ENCODE measurements at places on chromosomes 5 and 9.

DNA sequence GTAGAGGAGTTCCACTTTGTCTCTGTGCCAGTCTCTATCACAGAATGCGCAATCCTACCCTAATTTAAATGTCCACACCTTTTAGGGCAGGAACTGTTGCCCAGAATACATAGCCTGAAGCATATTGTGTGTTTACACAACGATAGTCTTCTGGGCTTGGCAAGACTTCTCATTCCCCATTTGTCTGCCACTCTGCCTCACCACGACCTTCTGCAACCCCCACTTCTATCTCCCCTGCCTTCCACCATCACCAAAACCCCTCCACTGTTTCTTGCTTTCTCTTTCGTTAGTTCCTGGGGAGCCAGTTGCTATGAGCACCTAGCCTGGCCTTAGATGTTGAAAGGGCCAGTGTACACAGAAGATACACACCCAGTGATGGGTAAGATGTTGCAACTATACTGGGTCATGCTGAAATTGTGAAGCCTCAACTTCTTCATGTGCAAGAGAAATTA is 883 bp upstream of the RNF145 start:
- DNase-seq = no peak

GRCh38 chr9:18184401-18184800 is 289.6 kb upstream of the ADAMTSL1 start:
- DNase-seq = no peak

- no peak for DNase-seq
Observed at GRCh38 chr9:370086-370485, 155.4 kb downstream of the DOCK8 start.

DNA sequence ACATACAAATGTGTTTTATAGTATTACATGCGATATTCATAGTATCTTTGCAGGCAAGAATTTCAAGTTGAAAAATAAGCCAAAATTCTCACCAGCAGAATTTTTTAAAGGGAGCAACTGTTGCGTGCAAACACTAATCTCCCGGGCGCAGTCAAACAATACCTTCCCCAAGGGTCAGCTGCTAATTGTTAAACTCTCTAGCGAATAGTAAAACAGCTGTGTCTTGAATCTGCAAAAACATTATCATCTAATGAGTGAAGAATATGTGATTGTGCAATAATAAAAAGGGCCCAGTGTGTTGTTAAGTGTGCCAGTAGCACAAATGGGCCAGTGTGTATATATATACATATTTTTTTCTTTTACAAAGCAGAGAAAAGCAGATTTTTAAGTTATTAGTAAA is 131.4 kb downstream of the CCDC192 start:
- DNase-seq = no peak

GRCh38 chr5:169652057-169652456 is 15.0 kb downstream of the DOCK2 start:
- no peak for DNase-seq

DNA sequence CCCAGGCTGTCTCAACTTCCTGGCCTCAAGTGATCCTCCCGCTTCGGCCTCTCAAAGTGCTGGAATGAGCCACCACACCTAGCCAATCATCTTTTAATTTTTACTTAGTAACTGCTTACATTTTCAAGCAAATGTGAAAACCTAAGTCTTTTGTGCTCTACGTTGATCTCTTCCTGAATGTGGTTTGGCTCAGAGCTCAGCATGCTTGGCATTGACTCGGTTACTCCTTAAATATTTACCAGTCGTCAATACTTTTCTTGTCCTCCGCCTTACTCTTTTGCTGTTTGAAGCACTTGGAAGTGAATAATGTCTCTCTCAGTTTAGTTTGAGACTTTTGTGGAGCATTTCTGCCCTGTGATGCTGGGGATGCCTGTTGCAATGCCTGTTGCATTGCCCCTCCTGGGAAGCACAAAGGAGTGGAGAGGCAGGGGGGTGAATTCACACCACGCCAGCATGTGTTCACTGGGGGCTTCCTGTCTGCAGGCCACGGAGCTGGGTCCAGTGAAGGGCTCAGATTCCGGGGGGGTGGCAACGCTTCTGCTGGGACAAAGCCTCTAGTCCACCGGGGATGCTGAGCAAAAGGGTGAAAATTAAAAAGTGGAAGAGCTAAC is 13.1 kb upstream of the TENT4A start:
- no peak for DNase-seq

DNA sequence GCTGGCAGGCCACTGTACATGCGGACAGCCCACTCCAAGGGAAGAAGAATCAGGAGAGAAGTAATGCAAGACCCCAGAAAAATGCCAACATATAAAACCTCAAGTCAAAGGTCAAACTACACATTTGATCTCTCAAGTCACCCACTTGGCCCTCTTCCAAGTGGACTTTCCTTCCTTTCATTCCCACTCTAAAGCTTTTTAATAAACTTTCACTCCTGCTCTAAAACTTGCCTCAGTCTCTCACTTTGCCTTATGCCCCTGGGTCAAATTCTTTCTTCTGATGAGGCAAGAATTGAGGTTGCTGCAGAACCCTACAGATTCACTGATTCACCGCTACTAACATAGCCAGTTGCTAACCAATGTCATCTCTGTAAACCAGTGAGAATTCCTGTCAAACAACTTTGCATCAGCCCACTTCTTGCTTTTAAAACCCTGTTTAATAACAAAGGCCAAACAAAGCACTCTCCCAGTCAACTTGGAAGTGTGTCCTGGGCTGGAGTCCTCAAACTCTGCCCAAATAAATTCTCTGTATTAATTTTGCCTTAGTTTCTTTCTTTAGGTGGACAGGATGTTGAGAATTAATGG is 6.9 kb upstream of the ATP6V1G1 start:
- DNase-seq = no peak

DNA sequence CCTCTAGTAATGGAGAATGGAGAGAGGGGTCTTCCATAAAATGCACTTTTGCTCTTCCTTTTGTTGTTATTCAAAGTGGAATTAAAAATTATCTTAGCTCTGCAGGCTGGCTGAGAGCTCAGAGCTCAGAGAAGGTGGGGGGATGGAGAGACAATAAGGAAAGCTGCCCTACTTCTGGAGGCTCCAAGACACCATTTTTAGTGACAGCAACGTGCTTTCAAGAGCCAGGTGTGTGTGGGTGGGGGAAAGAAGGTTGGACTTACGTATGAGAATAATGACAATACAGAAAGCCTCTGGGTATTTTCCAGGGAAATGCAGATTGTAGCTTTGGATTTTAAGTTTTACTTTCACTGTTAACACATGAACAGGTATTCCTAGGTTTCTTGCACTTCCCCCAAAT is 173.9 kb downstream of the TRPM3 start:
- DNase-seq = no peak

GRCh38 chr5:21397693-21398092 is 1409.7 kb upstream of the CDH18 start:
- DNase-seq = no peak

GRCh38 chr5:131990716-131991115 is 20.7 kb downstream of the ACSL6 start:
- no peak for DNase-seq

DNA sequence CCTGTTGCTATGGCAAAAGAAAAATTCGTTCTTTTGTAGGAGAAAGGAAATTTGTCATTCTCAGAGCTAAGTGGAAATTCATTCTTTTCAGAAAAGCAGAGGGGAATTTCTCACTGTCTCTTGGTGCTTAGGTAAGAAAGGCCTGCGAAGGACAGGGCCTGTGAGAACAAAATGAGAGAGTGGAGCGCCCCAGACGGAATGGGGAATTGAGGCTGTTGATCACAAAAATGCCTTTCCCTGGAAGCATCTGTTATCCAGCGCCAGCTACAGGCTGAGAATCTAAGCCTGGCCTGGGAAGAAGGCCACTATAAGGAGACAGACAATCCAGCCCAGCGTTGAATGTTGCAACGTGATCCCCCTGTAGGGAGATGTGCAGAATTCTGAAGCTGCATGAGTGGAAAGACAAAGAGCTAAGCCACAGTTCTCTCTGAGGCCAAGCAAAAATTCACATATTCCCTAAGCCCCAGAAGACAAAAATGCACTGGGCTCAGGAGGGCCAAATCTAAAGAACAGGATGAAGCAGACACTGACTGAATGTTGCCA is 44.8 kb upstream of the CLK4 start:
- DNase-seq = no peak

DNA sequence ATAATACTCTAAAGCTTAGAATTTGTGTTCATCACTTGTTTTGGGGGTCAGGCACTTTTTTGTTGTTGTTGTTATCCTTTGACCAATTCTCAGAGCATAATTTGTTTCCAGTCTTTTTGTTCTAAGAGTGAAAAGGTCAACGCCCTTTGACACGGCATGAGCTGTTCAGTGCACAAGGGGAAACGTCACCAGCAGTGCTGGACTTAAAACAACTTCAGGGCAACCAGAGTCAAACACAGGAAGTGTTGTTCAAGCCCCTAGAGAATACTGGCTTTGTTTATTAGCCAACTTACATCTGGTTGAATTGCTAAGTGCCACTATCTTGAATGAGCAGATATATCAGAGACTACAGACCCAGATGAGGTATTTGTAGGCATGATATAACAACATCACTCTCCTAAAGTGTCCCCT is 368.9 kb downstream of the TMEM161B start:
- DNase-seq = no peak

- DNase-seq = no peak
Observed at GRCh38 chr9:109499631-109500410, 1.7 kb upstream of the PTPN3 start.

GRCh38 chr9:124449381-124450151 is 685 bp upstream of the ADGRD2 start:
- no peak for DNase-seq

DNA sequence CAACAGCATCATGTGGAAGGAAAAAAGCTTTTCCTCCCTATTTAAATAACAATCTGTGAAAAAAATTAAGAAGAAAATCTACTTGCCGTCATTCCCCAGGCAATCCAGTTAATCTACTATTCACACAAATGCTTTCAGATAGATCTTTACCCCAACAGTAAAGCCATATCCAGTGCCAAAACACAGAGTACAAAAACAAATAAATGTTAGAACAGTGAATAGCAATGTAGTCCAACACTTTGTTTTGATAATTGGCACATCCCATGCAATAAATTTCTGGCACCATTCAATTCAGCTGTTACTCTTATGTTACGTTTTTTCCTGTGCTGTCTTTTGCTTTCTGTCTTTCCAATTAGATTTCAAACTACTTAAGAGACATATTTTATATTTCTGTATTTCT is 2245.5 kb upstream of the WWC1 start:
- DNase-seq = no peak

DNA sequence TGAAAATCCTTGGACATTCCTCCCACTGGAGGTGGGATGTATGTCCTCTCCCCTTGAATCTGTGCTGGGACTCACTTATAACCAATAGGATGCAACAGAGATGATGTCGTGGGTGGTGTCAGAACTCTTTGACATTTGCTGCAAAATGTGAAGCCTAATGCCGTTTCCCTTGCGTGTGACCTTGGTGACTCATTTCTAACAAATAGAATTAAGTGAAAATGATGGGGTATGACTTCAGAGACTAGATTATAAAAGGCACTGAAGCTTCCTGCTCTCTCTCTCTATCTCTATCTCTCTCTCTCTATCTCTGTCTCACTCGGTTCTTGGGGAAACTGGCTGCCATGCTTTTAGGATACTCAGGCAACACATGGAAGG is 126.1 kb upstream of the STC2 start:
- no peak for DNase-seq

- DNase-seq = no peak
Observed at GRCh38 chr5:174505621-174506020, 218.8 kb upstream of the MSX2 start.
